ENCODE measurements at places on chromosomes 16 and 17.

- DNase-seq, result no peak
Measured at GRCh38 chr17:80848449-80849102, 143.1 kb upstream of the CHMP6 start.

- no peak for DNase-seq
Measured at GRCh38 chr16:57526498-57526897, 9.9 kb downstream of the CCDC102A start.

DNA sequence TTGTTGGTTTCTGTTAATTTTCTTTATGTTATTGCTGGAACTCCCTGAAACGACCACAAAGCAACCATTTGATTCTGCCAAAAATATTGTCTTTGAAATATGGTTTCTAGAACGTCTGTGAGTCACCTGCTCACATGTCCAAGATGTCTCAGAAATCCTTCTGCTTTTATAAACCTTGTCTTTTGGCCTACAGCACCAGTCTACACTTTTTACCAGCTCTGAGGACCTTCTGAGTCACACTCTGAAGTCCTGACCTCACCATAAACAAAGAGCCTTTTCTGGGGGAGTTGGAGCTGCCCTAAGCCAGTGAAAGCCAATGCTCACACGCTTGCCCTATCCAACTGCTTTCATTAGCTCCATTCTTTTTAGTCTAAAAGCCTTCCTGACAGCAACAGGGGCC is 55.5 kb downstream of the GRIN2A start:
- no peak for DNase-seq

DNA sequence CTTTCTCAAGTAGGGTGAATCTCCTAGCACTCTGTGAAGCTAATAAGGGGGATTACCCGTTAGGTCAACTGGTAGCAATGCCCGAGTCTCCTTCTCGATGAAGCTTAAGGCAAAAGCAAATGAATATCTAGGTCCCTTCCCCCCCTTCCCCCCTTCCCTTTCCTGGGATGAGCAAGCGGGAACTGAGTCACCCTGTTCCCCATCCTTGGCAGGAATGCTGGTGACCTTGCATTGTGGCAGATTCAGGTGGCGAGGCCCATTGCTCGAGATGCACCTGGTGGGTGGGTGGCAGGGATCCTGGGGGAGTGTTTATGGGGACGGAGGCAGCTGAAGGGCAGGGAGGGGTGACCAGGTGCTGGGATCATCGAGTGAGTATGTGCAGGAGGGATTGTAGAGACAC is 7.1 kb downstream of the NXPH3 start:
- DNase-seq, result no peak

DNA sequence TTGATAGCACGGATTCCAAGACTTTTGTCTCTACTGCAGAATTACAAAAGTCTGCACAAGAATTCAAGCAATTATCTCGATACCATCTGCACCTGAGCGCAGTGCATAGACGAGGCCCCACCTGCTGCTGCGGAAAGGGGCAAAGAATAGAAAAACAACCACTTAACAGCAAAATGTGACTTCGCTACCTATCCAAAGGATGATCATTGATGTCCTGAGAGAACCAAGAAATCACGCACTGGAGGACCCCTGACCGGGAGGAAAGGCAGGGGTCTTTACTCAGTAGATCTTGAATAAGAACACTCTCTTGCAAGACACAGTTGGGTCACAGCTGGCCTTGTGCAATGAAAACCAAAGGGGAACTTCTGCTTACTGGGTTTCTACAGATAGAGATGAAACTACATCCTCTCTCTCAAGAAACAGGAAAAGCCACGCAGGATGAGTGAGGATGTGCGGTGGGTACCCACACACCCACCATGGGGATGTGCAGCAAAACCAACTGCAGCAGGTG is 147.4 kb upstream of the RPH3AL start:
- DNase-seq, result no peak

DNA sequence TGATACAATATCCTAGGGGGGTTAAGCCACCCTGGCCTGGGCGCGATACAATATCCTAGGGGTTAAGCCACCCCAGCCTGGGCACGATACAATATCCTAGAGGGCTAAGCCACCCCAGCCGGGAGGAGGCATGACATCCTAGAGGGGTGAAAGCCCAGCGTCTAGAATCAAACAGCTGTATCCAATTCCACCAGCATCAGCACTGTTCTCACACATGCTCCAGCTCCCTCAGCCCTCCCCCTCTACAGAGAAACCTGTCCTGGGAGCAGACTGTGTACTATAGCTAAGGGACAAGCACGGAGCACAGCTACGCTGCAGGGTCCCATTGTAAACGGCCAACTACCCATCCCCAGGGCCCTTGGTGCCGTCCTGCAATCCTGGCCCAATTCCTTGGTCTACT is 6.2 kb downstream of the GINS2 start:
- no peak for DNase-seq

DNA sequence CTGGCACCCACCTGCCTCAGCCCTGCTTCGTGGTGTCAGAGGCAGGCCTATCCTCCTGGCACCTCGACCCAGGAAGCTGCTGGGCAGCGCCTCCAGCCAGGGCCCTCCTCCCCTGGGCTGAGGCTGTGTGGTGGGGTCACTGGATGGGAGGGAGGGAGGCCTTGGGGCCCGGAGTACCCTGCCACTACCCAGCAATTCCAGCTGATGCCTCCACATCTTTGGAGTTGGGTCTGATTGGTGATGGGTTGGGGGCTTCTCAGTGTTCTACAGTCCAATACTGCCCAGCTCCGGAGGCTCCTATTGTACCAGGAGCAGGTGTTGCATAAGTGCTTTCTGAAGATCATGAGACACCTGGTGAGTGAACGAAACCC is 48.0 kb downstream of the USP22 start:
- no peak for DNase-seq

DNA sequence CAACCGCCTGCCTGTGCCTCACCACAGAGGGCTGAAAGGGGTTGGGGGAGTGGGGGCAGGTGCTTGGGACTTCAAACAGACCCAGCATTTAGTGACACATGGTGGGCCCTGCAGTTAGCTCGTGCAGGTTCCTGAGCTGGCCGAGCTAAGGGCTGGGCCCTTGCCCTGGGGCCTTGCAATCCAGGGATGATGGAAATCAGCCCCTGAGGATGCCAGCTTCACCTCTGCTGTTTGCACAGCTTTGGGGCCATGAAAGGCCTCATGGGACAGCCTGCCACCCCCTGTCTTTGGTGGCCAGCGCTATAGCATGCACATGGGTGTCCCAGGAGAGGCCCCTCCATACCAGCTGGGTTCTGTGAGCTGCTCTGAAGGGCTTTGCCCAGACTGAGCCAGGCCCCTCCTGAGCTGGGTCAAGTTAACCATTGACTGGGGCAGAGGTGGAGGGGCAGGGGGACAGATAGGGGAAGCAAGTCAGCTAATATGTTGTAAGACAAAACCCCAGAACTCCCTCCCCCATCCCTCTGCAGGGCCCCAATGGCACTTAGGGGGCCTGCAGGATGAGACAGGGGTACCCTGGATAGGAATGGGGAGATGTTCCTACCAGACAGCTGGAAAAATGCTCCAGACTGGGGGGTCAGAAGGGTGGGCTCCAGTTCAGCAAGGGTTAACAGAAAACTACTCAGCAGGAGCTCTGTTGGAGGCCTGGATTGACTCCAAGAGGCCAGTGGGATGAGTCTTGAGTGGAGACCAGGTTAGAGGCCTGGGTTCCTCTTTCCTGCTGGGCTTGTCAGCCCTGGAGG is 692 bp downstream of the PRR15L start:
- no peak for DNase-seq

All from NCI-H2081 treated with DMSO at 0.1 percent for 48 hours (cell line).